Right renal cortex interstitium (tissue), 3 donors: ENCODE measurements at places on chromosomes 2 and 18.

- no peak for DNase-seq
These were observed 140.3 kb downstream of the NDUFA10 start for GRCh38 chr2:239884875-239885274.

DNA sequence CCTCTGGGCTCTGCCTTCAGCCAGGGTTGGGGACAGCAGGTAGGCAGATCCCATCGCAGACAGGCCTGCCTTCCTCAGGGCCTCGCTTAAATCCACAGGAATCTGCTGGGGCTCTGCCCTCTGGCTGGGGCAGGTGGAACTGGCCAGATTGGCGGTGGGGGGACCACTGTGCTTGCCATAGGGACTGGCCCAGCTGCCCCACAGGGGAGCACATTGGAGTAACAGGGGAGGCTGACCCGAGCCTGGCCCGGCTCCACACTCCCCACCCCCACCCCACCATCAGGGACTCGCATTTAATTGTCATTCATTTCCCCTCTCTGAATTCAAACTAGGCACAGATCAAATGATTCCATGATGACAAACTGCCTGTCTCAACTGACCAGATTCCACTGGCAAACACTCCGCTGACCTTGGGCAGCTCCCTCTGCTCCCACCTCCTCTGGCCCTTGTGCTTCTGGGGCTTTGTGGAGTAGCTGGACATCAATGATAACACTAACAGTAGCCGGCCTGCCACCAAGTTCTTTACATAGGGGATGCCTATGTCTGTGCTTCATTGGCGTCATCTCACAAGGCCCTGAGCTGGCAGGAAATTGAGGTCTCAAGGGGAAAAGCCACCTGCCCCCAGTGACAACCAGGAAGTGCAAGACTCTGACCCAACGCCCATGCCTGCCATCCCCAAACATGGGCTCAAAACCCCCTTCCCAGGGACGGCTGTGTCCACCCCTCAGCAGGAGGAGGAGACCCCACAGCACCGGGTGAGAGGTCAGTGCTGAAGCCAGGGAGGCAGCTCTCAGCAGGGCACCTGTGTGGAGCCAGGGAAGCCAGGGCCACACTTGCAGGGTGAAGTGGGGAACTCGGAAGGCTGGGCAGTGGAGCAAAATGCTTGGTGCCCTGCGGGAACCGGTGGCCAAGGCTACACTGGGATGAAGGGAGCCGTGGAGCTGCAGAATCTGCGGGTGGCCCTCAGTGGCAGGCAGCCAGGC lies 2.1 kb upstream of the B3GNT7 start:
- no peak for DNase-seq

DNA sequence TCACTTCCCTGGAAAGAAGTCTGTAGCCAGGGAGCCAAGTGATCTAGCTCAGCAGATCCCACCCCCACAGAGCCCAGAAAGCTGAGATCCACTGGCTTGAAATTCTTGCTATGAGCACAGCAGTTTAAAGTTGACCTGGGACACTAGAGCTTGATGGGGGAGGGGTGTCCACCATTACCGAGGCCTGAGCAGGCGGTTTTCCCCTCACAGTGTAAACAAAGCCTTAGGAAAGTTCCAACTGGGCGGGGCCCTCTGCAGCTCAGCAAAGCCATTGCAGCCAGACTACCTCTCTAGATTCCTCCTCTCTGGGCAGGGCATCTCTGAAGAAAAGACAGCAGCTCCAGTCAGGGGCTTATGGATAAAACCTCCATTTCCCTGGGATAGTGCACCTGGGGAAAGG lies 887.2 kb upstream of the LRATD1 start:
- no peak for DNase-seq

DNA sequence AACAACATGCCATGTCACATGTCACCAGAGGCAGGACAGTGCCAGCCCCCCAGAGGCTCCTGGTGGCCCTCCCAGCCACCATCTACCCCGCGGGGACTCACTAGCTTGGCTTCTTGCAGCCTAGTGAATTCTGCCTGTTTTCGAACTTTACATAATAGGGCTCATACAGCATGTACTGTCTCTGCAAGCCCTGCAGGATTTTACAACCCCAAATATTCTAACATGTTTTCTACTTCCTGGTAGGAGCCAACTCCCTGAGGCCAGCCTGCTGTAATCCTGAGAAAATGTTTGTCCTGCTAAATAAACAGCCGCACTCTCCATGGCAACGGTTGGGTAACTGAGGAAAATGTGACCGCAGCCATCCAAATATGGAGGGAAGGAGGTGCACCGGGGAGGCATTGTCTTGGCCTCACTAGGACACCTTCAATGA lies 2.7 kb downstream of the PER2 start:
- no peak for DNase-seq

GRCh38 chr2:231168460-231169139 lies 29.8 kb upstream of the ARMC9 start:
- no peak for DNase-seq

- no peak for DNase-seq
These were observed 24.0 kb upstream of the ALPI start for GRCh38 chr2:232431705-232432590.

DNA sequence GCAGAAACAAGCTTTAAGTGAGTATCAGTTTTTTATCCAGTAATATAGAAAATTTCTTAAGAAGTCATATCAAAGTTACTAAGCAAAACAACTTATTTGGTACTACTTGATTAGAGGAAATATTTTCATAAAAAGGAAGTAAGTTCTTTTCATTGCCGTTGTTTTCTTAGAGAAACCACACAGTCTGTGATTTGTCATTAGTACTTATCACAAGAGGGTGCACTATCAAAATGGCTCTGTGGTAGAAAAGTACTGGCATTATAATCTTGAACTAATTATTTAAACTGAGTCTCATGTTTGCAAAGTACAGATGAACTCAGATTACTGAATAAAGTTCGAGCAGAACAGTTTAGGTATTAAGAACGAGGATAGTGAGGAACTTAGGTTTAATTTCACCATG lies 93.4 kb downstream of the IKZF2 start:
- DNase-seq, result no peak

- DNase-seq, result no peak
These were observed 8.1 kb upstream of the RPIA start for GRCh38 chr2:88683160-88684021.

DNA sequence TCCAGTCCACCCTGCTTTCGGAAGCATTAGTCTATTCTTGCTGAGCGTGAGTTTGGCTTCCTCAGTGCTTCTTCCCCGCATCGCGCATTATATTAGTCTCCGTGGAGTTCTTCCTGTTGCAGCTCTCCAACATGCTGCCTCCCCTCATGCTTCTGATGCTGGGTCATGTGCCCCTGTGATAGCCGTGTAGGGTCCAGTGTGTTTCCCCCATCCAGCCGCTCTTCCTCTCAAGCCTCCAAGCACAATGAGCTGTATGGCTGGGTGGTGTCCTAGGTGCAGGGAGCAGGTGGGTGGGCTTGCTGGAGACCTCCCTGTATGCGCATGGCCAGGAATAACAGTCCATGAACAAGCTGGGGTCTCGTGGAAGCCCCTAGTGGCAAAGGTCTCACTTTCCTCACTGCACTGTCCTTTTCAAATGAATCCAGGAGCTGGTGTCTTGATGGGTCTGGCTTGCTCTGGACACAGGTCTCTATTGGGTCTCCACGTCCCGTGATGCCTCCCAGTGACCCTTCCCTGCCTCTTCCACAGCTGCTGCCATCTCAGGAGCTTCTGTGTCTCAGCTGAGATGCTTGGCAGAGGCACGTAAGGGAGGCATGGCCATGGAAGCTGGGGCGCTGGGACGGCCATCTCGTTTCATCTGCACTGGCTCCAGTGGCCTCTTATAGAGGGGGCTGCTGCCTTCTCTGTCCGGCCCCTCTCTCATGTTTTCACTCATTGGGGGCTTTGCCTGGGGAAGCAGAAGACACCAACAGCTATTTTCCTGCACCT lies 54.8 kb upstream of the HDAC4 start:
- no peak for DNase-seq

DNA sequence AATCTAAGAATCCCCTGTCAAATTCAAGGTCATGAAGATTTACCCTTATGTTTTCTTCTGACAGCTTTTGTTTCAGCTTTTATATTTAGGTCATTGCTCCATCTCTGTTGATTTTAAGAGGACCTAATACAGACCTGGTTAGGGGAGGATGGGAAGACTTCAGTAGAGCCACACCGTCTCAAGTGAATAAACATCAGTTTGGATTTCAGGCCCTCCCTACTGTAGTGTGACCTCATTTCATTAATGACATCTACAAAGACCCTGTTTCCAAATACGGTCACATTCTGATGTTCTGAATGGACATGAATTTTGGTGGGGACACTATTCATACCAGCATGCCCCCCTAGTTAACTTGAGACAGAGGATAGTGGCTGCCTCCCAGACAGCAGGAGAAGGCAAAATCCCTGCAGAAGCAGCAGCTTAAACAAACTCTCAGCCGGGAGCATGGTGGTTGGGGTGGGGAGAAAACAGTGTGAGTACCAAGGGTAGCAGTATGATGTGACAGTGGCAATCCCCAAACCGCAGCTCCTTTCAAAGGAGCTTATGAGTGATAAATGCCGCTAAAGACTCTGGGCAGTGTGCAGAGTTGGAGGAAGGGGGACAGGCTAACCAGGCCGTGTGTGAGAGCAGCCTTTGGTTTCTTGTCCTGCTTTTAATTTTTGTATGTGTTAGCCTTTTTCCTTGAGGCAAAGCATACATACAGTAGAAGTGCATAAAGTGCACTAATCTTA lies 65.9 kb upstream of the TNP1 start:
- peak; percentile 10 for DNase-seq

DNA sequence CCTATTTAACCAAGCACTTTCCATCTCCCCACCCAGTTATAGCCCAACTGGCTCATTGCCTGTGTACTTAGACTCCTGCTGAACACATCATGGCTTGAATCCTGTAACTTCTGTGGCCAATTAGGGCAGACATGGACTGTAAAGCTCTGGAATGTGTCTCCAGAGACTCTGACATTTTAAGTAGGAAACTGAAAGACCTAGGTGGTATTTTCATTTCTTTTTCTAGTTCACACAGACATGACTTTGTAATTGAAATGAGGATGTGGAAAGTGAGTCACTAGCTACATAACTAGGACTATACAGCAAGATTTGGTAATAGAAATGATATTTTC lies 12.2 kb downstream of the DOK1 start:
- no peak for DNase-seq

DNA sequence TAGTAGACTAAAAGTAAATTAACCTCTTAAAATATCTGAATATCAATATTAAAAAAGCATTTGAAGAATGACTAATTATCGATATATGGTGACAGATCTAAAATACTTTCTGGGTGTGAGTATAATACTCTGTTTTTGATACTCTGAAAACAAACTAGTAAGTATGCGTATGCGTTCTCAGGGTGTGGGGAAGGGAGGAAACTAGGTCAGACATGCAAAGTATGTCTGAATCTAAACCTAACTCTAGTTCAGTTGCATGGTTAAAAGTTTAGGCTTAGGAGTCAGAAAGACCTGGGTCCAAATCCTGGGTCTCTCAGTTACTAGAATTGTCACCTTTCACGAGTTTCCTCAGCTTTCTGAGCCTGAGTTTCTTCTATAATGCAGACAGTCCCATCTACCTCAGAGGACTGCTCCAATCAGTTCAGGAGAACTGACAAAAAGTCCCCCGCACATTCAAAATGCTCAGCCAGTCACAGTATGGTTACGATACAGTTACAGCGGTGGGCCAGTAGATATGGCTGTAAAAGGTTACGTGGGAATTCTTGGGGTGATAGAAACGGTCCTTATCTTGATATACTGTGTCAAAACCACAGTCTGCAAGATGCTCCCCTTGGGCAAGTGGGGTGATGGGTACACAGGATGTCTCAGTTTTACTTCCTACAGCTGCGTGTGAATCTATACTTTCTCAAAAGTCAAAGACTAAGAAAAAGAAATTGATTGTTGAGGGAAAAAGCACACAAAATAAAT lies 29.2 kb downstream of the UNC50 start:
- DNase-seq, result no peak

GRCh38 chr2:20172273-20173055 lies 52.5 kb downstream of the SDC1 start:
- no peak for DNase-seq

- no peak for DNase-seq
These were observed 55.6 kb downstream of the ITGB6 start for GRCh38 chr2:160144280-160144990.

- no peak for DNase-seq
These were observed 103.6 kb downstream of the UNC80 start for GRCh38 chr2:209875270-209875669.

DNA sequence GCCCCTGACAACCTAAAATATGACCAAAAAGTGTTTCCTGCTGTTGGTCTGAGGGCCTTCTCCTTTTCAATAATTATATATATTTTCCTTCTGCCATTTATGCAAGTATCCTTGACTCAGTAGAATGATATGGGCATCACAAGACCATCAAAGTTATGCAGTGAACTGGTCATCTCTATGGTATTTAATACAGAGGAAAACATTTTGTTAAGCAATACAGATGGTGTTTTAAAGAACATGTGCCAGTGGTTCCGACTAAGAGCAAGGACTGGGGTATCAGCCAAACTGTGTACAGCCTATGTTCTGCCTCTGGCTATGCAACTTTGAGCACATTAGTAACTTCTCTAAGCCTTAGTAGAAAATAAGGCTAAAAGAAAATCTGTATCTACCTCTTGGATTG lies 179.0 kb downstream of the TRABD2A start:
- no peak for DNase-seq

DNA sequence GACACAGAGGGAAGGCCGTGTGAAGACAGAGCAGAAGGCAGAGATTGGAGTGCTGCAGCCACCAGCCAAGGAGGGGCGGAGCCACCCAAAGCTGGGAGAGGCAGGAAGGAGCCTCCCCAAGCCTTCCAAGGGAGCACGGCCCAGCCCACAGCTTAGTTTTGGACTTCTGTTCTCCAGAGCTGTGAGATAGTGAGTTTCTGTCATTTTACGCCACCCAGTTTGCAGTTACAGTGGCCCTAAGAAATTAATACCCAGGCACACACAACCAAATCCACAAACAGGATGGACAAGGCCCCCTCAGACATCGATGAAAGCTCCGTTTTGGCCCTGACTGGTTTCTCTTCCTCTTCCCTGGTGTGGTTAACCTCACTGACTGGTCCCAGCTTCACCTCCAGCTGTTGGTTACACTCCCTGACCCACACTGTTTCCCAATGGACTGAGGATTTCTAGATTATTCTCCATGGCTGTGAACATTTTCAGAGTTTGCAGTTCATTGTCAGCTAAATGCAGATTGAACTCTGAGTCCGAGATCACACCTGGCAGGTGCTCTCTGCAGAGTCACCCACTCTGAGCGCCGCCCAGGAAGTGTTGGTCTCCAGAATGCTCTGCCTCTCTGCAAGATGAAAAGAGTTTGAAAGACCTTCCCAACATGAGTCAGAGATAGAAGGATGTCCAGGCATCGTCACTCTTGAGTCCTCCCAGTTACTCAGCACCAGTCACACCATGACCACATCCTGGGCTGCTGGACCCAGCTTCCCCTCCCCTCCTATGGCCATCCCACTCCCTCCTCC lies 100.2 kb downstream of the TWIST2 start:
- no peak for DNase-seq

GRCh38 chr2:112710956-112711750 lies 9.7 kb upstream of the NT5DC4 start:
- DNase-seq, result no peak

GRCh38 chr2:26522325-26522724 lies 44.4 kb upstream of the OTOF start:
- no peak for DNase-seq

- DNase-seq, result no peak
These were observed 1045.2 kb upstream of the NRXN1 start for GRCh38 chr2:52077159-52077558.
